ENCODE measurements at places on chromosomes 5 and 9. TPM values are rescaled to one million over a fixed set of nuclear protein-coding genes. Genes with fewer than 3 reads are reported as not detected.

FGF1 gene
- total RNA-seq = 7.7 TPM

DNA sequence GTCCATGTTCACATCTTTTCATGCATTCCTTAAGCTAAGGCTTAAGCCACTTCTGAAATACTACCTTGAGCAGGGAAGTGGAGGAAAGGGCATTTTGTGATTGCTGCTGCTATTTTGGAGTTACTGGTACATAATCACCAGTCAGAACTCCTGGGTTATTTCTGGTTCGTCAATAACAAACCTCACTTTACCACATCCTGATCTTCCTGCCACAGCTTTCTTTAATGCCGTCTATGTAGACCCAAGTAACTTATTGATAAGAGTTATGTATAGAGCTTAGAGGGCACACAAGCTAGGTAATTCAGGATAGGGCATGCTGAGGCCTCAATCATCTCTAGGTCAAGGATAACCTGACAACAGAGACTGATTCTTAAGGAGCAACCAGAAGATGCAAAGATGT, 120.7 kb downstream of the DOCK8 start:
- no peak overlapping the region for H3K4me3 ChIP-seq
- H3K27ac ChIP-seq = no peak overlapping the region
- H3K36me3 ChIP-seq = no peaks in the 10 kb centered on the region
- DNase-seq = no peak

DNA sequence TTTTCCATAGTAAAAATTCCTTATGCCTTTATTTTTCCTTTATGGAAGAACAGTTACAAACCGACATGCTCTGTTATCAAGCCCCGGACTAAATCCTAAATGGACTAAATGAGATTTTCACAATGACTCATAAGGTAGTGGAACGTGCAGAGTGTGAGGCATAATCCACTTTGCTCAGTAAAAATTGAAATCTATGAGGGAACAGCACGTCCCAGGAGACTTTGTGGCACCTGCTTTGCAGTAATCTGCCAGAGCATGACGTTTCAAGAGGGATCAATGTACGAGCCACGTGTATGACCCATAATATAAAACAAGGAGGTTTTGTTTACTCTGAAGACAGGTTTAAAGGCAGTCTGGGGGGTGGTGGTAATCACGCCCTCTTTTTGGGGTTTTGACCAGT, 83.8 kb upstream of the GNA14 start:
- H3K27ac ChIP-seq = no peak overlapping the region
- H3K4me3 ChIP-seq = no peak overlapping the region
- no peaks in the 10 kb centered on the region for H3K27me3 ChIP-seq
- peaks cover 10% of the 10 kb centered on the region for H3K36me3 ChIP-seq
- H3K4me1 ChIP-seq = peaks cover 5% of the 10 kb centered on the region

DNA sequence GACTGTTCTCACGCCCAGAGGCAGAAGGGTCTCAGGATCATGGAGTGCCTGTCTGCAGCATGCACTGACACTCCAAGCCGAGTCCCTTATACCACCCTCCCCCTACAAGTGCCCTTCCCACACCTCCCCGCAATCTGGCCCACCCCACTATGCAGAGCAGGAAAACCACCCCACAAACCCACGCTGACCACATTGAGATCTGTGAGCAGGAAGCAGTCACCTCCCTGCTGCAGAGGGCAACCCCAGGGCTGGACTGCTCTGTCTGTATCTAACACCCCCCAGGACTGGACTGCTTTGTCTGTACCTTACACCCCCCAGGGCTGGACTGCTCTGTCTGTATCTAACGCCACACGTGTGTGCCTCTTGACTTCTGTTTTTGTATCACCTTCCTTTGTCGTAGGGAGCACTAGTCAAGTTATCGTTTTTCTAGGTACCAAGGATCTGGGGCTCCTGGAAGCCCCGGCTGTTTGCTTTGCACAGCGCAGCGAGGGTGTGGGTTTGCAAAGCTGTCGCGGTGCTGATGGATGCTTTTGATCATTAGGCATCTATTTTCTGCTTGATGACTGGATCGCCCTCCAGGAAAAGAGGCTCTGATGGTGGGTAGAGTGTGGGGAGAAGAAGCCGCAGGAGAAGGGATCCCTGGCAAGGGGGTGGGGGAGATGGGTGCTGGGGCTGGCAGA, 21.5 kb downstream of the OLFM1 start:
- no peak overlapping the region for H3K27ac ChIP-seq
- no peak overlapping the region for H3K4me3 ChIP-seq
- no peak for DNase-seq
- no peaks in the 10 kb centered on the region for H3K4me1 ChIP-seq
- H3K36me3 ChIP-seq = no peaks in the 10 kb centered on the region

ZDHHC11 gene
- 0.36 TPM for total RNA-seq

- H3K4me1 ChIP-seq = no peaks in the 10 kb centered on the region
- H3K36me3 ChIP-seq = no peaks in the 10 kb centered on the region
- H3K27ac ChIP-seq = no peak overlapping the region
- H3K4me3 ChIP-seq = no peak overlapping the region
Measured at GRCh38 chr9:32326146-32326545, 58.3 kb upstream of the ACO1 start.

DNA sequence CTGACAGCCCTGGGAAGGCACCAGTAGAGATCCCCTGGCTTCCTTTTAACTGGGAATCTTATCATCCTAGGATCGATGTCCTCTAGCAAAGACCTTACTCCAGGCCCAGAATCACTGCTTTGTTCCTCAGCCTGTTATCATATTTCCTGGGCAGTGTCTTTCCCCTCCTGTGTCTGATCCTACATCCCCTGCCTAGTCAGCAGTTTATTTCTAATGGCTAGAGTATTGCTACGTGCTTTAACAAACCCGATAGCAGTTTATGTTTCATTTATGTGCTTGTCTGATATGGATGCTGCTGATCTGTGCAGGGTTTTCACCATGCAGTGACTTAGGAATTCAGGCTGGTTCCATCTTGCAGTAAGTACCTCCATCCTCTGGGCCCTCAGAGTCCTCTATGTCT, 20.9 kb upstream of the BARX1 start:
- H3K4me1 ChIP-seq = no peaks in the 10 kb centered on the region
- H3K27me3 ChIP-seq = peaks cover 12% of the 10 kb centered on the region
- no peak overlapping the region for H3K27ac ChIP-seq
- no peaks in the 10 kb centered on the region for H3K36me3 ChIP-seq

GRCh38 chr5:172353846-172354245, 70.3 kb upstream of the UBTD2 start:
- H3K4me1 ChIP-seq = peaks cover 15% of the 10 kb centered on the region
- H3K27ac ChIP-seq = no peak overlapping the region
- no peaks in the 10 kb centered on the region for H3K27me3 ChIP-seq
- no peak overlapping the region for H3K4me3 ChIP-seq
- H3K36me3 ChIP-seq = peaks cover 63% of the 10 kb centered on the region

HSPB3 gene
- total RNA-seq = 0.54 TPM

- H3K27me3 ChIP-seq = no peaks in the 10 kb centered on the region
- no peak overlapping the region for H3K4me3 ChIP-seq
- no peaks in the 10 kb centered on the region for H3K36me3 ChIP-seq
- no peaks in the 10 kb centered on the region for H3K4me1 ChIP-seq
Measured at GRCh38 chr5:158297002-158297527, 438.1 kb upstream of the CLINT1 start.

DNA sequence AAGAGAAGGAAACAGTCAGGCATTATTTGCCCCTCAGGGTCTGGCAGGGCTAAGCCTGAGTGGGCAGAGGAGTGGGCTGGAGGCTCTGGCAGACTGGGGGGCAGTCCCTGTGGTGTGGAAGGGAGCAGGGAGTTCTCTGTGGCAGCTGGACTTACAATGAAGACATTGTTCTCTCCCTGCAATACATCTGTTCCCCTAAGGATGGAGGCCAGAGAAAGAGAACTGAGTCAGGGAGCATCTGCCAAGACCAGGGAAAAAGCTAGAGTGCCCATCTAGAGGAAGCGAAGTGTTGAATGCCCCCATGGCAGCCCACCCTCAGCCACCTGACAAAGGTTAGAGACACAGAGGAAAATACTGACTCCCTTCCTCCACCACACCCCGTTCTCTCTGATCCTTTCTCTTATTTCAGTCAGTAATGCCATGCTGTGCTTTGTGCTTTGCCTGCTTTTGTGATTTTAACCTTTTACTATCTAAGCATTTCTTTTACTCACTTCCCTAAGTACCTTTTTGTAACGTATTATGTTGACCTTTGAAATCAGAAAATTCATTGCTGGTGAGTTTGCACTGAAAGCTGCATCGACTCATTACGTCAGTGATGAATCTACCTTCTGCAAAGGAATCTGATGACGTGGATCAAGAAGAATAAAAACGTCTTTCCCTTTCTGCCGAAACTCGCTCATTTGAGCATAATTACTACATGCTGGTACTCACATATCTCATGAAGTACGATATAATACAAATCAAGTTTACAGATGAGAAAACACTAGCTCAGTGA, 76.0 kb downstream of the ACTL7B start:
- H3K4me1 ChIP-seq = no peaks in the 10 kb centered on the region
- DNase-seq = no peak
- H3K27me3 ChIP-seq = peaks cover 25% of the 10 kb centered on the region
- H3K27ac ChIP-seq = no peak overlapping the region
- H3K36me3 ChIP-seq = no peaks in the 10 kb centered on the region

Data from IMR-90 (cell line).